H1 (cell line): ENCODE measurements at places on chromosomes 12 and 14. TPM values are rescaled to one million over a fixed set of nuclear protein-coding genes. Genes with fewer than 3 reads are reported as not detected.

TMPO gene
- 189 and 195 TPM in 2 replicates for total RNA-seq

DNA sequence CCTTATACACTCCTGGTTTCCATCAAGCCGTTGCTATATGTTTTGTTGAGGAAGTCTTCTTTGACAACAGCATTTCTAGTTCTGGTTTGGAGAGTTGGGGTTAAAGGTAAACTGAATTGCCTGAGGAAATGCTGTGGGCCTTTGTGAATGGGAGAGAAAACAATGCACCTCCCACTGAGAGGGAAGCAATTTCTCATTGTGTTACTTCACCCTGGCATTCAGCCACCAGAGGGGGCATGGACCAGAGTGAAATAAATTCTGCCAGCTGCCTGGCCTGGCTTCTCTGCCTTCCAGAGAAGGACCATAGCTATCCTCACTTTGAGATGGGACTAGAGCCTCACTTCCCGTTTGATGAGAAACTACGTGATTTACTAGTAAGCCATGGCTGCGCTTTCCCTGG, 475.3 kb downstream of the EGLN3 start:
- peak; percentile 73 for DNase-seq

- peak; percentile 72 for DNase-seq
These were observed 76.8 kb downstream of the HSD17B6 start for GRCh38 chr12:56839915-56840325.

GRCh38 chr12:19709889-19710288, 270.6 kb downstream of the AEBP2 start:
- DNase-seq: no peak

GRCh38 chr14:21846227-21846885, 172.7 kb upstream of the OR4E1 start:
- DNase-seq: peak; percentile 90

DNA sequence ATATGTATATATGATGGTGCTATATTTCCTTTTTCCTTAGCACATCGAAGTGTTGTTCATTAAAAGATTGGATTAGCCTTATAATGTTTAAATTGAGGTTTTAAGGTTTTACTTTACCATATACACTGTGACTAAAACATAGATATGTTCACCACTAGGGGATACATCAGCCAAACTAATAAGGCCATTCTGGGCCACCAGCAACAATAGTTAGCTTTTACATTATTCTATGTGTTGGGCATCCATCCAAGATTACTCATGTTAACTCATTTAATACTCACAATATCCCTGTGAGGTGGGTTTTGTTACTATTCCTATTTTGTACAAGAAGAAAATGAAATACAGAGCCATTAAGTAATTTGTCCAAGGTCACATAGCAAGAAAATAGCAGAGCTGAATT, 202.6 kb upstream of the AVPR1A start:
- no peak for DNase-seq

DNA sequence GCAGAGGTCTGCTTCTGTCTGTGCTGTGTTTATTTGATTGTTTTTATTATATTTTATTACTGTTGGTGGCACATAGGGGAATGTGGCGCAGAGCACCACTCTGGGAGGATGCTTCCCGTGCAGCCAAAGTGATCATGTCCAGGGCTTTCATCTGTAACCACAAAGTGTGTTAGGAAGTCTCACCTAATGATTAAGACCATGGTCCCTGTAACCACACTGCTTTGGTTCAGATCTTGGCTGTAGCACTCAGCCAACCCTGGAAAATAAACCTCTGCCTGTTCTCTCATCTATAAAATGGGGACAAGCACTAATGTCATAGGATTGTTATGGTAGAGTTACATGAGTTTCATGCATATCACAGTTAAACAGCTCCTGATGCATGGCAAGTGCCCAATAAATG, 1.9 kb downstream of the RESF1 start:
- DNase-seq: no peak

DNA sequence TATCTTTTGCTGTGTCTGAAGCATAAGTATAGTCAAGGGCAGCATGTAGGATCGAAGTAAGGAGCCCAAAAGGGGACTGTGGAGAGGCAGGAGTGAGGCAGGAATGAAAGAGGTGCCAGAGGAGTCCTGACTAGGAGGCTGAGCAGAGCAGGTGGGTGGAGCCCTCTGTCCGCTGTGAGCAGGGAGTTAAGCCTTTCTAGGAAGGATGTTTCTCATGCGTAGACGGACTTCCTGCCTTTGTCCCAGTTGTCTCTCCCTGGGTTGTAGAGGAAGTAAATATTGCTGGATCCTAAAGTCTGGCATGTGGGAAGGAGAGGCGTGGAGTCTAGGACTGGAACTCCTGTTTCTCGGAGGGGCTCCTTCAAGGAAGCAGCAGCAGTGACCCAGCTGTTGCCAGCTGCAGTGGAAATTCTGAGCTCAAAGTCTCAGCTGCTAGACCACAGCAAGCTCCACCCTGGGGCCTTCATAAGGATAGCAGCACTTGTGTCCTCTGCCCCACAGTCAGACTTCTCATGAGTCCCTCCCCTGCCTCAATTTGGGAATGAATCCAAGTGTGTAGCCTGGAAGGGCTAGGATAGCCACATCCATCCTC, 44.0 kb downstream of the RBMS2 start:
- peak; percentile 53 for DNase-seq

GRCh38 chr14:33612197-33612505, 338.7 kb downstream of the EGLN3 start:
- DNase-seq: no peak

C14orf132 gene
- total RNA-seq: 32.0 and 32.5 TPM in 2 replicates

NTN4 gene
- total RNA-seq: 1.3 and 1.7 TPM in 2 replicates

TMEM132C gene
- total RNA-seq: 0.59 and 0.76 TPM in 2 replicates

VPS37B gene
- total RNA-seq: 11.9 and 13.1 TPM in 2 replicates

- DNase-seq: no peak
These were observed 20.7 kb downstream of the ACACB start for GRCh38 chr12:109137055-109137454.

DNA sequence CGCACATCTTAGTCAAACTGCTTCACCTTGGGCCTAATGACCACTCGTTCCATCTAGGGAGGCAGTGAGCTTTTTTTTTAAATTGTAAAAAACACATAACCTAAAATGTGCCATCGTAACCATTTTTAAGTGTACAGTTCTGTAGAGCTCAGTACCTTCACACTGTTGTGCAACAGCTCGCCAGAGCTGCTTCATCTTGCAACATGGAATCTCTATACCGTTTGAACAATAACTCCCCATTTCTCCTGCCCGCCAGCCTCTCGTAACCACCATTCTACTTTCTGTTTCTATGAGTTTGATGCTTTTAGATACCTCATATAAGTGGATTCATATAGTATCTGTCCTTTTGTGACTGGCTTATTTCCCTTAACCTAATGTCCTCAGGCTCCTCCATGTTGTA, 196.2 kb downstream of the CHST11 start:
- no peak for DNase-seq

DNA sequence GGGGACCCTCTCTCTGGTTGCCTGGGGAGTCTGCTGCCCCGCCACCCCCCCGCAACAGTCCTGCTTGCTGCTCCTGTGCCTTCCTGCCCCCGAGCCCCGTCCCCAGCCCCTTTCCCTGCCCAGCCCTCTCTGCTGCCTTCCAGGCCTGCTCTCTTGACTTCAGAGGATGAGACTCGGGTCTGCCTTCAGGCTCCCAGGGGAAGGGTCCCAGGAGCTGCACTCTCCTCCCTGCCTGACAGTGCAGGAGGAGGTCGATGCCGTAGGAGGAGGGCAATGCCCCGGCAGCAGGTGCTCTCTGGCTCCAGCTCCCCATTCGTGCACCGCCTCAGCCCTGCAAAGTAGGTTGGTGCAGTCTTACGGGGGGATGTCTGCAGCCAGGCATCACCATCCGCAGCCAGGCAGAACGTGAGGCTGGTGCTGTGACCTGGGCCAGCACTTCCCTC, 185.1 kb upstream of the C14orf180 start:
- DNase-seq: no peak

DNA sequence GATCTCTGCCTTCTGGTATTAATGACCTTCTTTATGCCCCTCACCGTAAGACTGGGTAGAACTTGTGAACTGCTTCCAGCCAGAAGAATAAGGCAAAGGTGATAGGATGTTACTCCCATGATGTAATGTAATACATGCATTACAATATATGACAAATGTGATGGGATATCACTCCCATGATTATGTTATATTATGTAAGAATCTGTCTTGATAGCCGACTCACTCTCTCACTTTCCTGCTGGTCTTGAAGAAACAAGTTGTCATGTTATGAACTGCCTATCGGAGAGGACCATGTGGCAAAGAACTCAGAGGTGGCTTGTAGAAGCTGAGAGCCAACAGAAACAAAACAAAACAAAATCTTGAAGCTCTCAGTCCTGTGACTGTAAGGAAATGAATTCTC, 30.6 kb upstream of the OSBPL8 start:
- DNase-seq: no peak

ENDOU gene
- total RNA-seq: not detected in 2 replicates

GRCh38 chr14:31941487-31941886, 135.6 kb upstream of the ARHGAP5 start:
- no peak for DNase-seq

DNA sequence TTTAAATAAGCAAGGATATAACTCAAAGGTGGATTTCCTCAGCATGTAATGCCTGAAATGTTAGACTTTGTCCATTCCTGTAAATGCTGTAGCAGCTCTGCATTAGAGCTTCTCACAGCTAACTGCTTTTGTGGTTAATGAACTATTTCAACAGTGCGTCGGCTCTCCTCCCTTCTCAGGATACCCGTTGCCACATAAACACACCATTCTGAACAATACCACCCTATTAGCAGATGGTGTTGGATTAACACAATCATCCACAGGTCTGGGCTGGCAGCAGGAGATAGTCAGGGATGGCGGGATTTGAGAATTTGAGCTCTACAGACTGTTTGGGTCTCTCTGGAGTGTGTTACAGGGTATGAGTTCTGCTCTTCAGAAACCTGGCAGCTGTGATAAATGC, 33.5 kb upstream of the C12orf42 start:
- no peak for DNase-seq

- DNase-seq: no peak
These were observed 18.0 kb downstream of the TUBA1A start for GRCh38 chr12:49170924-49171323.

SRRM4 gene
- total RNA-seq: 1.1 TPM in 2 replicates

DNA sequence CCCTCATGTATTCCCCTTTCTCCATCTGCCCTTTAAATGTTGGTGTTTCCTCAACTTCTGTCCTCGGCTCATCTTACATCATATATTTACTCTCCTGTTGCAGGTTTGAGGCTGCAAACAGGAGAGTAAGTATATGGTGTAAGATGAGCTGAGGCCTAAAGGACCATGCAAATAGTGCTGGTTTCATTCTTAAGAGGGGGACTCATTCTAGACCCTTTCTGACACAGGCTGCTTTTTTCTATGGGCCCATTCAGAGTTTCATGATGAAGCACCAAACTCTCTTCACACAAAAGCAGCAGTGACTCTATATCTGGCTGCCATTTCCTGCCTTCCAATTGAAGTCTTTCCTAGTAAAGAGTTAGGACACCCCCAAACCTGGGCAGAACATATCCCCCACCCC, 218.5 kb downstream of the PHLDA1 start:
- DNase-seq: no peak

- no peak for DNase-seq
These were observed 15.0 kb downstream of the CCND2 start for GRCh38 chr12:4288296-4289131.

ADAM21 gene
- not detected in 2 replicates for total RNA-seq

HCAR3 gene
- not detected in 2 replicates for total RNA-seq

GRCh38 chr12:29769162-29769858, 14.4 kb downstream of the TMTC1 start:
- DNase-seq: no peak

SYT1 gene
- total RNA-seq: 34.6 and 35.3 TPM in 2 replicates

- DNase-seq: no peak
These were observed 208.0 kb downstream of the SLC41A2 start for GRCh38 chr12:104750061-104750460.

ORAI1 gene
- total RNA-seq: 28.4 and 29.9 TPM in 2 replicates

DNA sequence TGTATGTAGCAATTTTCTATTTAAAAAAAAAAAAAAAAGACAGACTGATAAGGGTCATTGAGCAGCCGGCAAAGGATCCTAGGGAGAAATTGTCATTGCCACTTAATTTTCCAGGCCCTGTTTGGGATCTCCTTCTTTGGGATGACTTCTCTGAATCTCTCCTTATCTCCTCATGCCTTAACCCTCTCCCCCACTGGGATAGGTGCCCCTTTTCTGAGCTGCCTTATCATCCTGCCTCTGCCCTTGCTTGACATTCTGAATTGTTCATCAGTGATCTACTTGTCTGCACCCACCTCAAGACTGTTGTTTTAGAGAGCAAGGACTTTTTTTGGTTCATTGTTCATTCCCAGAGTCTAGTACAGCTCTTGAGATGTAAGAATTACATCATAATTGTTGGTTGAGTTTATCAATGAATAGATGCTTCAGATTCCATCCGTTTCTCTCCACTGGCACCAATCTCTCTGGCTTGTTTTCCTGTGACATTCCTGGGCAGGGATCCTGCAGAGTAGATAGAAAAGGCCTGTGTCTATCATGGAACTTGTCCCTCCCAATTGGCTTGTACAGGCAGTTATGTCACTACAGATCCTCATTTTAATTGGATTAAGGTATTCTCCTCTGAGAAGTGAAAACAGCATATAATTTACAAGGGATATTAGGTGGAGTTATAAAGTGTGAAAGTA, 42.6 kb downstream of the SOCS2 start:
- no peak for DNase-seq

DNA sequence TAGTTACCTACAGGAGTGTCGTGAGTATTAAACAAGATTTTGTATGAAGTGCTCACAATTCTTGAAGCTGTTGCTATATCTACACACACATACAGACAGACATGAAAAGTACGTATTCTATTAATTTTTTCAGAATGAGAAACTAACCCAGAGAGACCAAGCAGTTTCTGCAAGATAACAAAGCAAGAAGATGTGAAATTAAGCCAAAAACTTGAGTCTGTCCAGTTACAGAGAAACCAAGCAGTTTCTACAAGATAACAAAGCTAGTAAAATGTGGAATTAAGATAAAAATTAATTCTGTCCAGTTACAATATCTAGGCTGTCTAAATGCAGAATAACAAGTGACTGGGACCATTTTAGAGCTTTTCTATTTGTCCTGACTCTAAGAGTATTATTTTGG, 132.4 kb downstream of the ALG10B start:
- DNase-seq: no peak

PLEKHD1 gene
- total RNA-seq: 0.48 and 0.67 TPM in 2 replicates

FAM161B gene
- 0.21 and 0.32 TPM in 2 replicates for total RNA-seq

ARG2 gene
- total RNA-seq: 49.0 and 49.9 TPM in 2 replicates

CCDC198 gene
- total RNA-seq: not detected in 2 replicates

- DNase-seq: no peak
These were observed 56.6 kb upstream of the METAP2 start for GRCh38 chr12:95417372-95417771.

PLA2G1B gene
- not detected in 2 replicates for total RNA-seq

GRCh38 chr12:117141097-117141898, 42.1 kb upstream of the TESC start:
- DNase-seq: no peak

LRTM2 gene
- not detected in 2 replicates for total RNA-seq

DNA sequence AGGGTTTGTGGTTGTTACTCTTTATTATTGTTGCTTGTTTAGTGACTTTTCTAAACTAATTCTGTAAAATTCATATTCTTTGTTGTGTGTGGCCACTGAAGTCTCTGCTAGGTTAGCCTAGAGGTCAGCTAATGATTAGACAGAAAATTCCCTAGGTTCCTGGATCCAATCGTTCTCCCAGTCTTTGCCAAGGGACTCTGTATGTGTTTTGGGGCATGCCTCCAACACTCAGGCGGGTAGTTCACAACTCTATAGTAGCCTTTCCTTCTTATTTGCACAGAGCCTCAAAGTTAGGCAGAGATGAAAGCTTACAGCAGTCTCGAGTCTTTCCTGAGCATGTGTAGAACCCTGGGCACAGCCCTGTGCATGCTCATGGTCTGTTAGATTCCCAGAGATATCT, 32.7 kb upstream of the RIN3 start:
- peak; percentile 34 for DNase-seq
